Activated naive CD4-positive, alpha-beta T cell (primary cell): ENCODE measurements at places on chromosomes 11 and 22.

DNA sequence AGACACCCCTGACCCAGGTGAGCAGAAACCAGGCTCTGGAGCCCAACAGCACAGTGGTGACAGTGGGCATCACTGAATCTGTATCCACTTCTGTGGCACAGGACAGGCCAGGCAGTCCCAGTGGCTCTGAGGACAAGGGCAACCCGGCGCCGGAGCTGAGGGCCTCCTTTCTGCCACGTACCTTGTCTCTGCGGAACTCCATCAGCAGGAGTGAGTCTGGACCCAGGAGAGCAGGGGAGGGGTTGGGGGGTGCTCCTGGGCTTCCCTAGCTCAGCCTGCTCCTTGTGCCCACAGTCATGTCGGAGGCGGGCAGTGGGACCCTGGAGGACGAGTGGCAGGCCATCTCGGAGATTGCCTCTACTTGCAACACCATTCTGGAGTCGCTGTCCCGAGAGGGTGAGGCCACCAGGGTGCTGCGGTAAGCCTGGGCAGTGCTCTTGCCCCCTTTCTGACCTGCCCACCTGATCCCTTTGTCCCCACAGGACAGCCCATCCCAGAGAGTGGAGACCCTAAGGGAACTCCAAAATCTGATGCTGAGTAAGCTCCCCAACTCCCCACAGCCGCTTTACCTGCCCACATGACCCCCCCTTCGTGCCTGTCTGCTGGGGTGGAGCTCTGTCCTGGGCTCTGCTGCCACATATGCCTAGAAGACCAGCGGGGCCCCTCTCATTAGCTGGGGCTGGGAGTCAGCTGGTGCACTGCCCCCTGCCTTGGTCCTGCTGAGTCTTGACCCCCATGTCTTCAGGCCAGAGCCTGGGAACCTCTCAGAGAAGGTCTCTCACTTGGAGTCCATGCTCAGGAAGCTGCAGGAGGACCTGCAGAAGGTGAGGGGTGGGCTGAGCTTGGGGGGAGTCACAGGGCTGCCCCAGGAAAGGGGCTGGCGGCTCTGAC is 12.0 kb downstream of the SIPA1 start:
- no peak for DNase-seq

DNA sequence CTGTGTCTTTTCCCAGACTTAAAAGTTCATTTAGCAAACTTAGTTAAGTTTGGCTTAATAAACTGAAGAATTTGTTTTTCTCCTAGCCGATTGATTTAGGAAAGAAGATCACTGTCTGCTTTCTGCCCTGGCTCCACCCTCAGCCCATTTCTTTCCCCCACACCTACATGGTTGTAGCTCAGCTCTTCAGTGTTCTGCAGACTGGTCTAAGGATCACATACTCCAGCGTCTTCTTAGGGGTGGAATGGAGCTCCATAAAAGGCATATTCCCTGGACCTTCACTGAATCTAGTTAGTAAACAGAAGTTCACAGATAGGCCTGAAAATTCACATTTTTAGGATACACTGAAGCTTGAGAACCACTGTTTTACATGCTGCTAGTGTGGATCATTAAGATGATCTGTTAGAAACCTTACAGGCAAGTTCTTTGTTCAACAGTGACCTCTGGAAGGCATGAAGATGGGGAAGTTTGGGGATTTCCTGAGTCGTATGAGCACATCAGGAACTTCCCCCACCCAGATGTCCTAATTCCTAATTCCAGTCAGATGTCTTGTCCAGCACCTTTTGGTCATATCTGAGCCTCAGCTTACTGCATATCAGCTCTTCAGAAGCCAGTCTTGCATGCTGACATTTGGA is 16.8 kb downstream of the PIWIL4 start:
- DNase-seq, result no peak

DNA sequence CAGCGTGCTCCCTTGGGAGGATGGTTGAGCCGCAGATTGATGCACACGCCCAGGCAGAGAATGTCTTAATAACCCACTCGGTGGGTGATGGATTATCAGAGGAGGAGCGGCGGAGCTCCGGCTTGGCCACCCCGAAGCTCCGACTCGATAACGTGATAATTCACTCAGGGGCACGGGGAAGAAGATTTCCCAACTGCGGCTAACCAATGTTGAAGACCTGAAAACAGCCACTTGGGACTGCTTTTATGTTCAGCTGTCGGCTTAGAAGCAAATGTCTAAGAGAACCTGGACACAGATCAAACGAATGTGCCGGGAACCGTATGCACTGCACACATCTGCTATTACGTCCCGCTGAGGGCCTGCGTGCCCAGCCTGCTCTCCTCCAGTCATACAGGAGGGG is 206.8 kb upstream of the CADM1 start:
- DNase-seq, result no peak

DNA sequence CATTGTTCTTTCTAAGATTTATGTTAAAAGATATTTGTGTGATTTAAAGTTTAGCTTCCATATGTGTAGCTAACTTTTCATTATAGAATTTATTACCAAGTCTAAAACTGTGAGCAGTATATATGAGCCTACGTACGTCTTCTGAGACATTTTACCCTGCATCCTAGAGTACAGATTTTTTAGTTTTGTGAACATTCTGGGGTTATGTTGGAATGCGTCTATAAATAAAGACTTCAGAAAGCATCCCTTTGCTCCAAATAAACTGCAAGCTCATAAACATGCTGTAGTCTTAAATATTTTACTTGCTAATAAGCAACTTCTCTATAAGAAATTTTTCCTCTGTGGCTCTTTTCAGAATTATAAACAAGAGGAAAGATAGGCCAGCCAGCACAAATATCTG is 236.5 kb downstream of the DDX10 start:
- no peak for DNase-seq

- no peak for DNase-seq
Observed at GRCh38 chr11:36467916-36468315, 42.2 kb downstream of the TRAF6 start.

GRCh38 chr11:129427376-129427775 is 51.7 kb downstream of the BARX2 start:
- DNase-seq, result no peak

GRCh38 chr22:47627556-47628253 is 865.3 kb downstream of the TBC1D22A start:
- no peak for DNase-seq

GRCh38 chr22:42296381-42296853 is 26.0 kb upstream of the TCF20 start:
- peak; percentile 38 for DNase-seq

- DNase-seq, result no peak
Observed at GRCh38 chr22:18050065-18050464, 25.7 kb upstream of the MICAL3 start.

GRCh38 chr11:109784536-109784935 is 308.7 kb upstream of the ZC3H12C start:
- no peak for DNase-seq

GRCh38 chr11:69978841-69979614 is 99.1 kb upstream of the ANO1 start:
- DNase-seq, result no peak

DNA sequence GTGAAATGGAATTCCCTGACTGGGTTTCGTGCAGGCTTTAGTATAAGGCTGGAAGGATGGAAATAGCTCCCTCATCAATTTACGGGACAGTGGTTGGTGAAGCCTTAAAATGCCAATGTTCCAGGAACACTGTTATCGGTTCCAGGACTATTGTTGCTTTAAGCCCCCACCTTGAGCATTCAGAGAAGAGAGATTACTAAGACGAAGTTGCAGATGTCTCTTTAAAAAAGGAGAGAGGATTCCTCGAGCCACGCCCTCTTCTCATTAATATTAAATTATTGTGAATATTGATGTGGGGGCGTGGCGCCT is 195 bp upstream of the CREB3L1 start:
- DNase-seq, result no peak

DNA sequence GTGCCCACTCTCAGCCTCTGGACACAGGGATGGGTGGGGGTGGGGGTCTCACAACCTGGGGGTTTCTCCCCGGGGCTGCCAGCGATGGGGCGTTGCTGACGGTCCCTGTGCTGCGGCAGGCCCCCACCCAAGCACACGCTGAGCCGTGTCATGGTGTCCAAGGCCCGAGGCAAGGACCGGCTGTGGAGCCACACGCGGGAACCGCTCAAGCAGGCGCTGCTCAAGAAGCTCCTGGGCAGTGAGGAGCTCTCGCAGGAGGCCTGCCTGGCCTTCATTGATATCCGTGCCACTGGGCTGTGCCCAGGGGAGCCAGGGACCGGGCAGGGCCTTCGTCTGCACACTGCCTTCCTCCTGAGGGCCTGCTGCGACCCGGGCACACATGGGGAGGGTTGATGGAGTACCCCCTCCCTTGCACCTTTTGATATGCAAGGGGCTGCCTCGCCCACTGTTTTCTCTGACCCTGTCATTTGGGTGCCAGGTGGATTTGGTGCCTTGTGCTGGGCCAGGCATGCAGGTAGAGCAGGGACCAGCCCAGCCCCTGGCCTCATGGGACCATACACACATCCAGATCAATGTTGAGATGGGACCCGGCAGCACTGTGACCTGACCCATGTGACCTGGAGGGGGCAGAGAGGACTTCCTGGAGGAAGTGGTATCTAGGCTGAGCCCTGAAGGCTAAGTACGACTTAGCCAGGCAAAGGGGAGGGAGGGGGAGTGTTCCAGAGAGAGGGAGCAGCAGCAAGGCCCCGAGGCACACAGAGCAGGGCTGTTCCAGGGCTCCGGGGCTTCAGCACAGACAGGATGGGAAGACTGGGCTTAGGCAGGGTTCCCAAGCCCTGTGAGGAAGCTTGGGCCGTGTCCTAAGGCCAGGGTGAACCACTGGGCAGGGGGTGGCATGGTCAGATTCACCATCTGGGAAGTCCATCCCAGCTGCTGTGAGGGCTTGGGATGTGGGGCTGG is 75.2 kb downstream of the MYO7A start:
- no peak for DNase-seq

DNA sequence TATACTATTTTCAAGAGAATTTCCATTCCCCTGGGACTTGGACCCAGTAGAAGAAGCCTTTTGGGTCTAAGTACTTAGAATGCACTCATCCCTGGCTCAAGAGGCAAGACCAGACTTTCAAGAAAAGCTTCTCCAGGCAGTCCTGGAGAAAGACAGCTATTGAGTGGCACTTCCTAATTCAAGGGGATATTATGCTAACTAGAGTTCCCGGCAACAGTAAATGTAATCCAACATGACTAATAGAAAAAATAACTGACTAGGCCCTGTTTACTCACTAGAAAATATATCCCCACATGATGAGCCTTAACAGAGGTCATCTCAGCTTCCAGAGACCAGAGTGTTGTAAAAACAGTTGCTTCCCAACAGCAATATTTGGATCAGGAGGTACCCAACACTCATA is 47.2 kb upstream of the AKIP1 start:
- DNase-seq, result no peak

DNA sequence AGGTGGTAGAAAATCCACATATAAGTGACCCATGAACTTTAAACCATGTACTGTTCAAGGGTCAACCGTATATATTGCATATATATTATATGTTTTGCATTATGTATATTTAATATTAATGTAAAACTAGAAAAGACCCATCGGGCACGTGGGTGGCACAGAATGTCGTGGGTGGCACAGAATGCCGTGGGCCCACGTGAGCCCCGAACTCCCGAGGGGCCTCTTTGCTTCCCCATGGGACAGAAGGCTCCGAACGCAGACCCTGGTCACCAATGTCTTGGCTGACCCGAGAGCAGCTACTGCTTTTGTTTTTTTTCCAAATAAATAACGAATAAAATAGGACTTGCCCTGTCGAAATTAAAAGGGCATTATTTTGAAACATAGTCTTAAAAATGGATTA is 415.4 kb downstream of the BRD1 start:
- DNase-seq, result no peak

DNA sequence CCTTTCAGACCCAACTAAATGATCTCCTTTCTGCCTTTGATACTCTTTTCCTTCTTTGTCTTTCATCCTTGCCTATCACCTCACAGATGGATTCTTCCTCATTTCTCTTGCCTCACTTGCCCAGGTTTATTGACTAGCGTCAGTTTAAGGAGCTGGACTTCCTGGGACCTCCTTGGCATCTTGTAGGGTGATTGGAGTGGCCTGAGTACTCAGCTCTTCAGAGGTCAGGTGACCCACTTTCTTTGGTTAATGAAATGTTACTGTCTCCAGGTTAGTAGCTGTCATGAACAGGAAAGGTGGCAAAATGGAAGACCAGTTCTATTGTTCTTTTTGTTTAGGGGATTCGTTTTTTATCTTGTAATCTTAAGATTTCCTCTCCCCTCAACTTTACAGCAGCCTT is 4.6 kb upstream of the BACE1-AS start:
- DNase-seq, result no peak

DNA sequence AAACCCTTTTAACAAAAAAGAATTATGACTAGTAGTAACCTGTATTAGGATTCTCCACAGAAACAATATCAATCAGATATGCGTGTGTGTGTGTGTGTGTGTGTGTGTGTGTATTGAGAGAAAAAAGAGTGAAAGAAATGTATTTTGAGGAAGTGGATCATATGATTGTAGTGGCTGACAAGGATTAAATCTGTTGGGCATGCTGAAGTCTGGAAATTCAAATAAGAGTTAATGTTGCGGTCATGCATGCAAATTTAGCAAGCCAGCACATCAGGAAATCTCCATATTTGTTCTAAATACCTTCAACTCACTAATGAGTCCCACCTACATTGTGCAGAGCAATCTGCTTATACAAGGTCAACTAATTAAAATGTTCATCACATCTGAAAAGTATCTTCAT is 46.8 kb upstream of the IGLL5 start:
- no peak for DNase-seq

- DNase-seq, result no peak
Observed at GRCh38 chr11:86274503-86274902, 27.5 kb upstream of the HIKESHI start.

- DNase-seq, result no peak
Observed at GRCh38 chr22:44850946-44851345, 98.6 kb downstream of the ARHGAP8 start.

- no peak for DNase-seq
Observed at GRCh38 chr22:41274856-41275255, 11.1 kb downstream of the RANGAP1 start.

- DNase-seq, result no peak
Observed at GRCh38 chr11:134560066-134560465, 148.0 kb upstream of the B3GAT1 start.

DNA sequence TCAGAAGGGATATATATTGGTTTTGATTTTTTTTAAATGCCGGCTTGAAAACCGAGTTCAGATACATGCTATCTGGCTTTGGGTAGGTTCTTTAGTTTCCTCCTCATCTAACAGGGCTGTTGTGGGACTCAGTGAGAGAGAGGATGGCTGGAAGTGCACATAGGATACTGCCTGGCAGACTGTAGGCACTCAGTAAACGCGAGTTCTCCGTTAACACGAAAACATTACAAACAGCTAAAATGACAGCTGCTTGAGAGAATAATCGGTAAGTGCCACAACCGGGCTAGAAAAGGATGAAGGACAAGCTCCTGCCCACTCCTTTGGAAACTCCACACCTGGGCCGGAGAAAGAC is 369 bp downstream of the XRRA1 start:
- DNase-seq, result no peak

DNA sequence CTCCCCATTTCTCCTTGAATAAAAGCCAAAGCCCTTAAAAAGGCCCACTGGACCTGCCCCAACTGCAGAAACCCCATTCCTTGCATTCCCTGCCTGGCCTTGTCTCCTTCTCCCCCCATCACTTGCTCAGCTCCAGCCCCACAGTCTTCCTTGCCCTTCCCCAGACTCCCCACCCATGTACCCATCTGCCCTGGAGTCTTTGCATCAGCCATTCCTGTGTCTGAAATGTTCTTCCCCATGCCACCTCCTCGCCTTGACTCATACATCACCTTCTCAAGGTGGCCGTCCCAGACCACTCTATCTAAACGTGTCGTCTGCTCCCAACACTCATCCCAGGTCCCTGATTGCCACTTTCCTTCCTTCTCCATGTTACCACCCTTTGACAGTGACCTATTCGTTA is 77.4 kb upstream of the SHANK2 start:
- DNase-seq, result no peak

GRCh38 chr22:29126670-29127395 is 54.0 kb downstream of the KREMEN1 start:
- DNase-seq, result no peak
